ENCODE measurements at places on chromosomes 5 and 9.

DNA sequence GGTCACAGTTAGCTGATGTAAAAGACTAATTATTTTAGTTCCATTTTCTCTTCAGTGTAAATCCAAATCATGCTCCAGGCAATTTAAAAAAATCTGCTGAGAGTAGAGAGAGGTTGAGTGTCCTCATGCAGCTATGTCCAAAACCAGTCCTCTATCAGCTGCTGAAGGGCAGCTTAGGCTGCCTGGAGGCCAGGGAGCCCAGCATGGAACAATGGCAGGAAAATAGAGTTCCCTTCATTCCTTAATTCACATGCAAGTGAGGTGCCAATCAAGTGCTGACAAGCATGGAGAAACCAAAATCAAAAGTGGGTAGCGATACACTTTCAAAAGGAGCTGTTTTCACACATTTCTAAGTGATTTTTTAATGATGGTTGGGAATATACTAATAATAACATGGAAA, 78.3 kb upstream of the POU5F2 start:
- no peak for DNase-seq

DNA sequence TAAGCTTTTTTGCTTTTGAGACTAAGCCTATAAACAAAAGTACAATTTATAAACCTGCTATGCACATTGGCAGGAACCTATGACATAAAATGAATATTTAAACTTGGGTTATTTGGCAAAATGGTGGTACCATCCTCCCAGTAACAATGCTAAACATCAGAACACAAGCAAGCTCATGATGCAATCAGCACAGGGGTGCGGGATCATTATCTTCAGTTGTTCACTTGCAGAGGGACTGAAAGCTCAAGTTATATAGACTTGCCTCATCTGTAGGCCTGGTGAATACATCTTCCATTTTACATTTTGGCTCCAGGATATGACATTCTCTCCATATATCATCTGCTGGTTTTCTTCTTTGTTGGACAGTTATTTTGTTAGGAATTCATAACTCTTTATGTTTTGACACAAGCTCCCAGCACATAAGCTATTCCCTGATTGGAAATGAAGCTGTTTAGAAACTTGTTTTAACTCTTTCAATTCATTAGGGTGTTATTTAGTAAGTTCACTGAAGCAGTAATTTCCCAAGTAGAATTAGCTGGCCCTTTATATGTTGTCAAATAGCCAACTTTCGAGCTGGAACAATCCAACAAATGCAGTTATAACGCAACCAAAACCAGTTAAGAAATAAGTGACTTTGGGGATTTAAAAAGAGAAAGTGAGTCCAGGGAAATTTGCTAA, 124.7 kb upstream of the LIFR start:
- DNase-seq: no peak

GRCh38 chr5:91119981-91120850, 262.9 kb downstream of the ARRDC3 start:
- no peak for DNase-seq

DNA sequence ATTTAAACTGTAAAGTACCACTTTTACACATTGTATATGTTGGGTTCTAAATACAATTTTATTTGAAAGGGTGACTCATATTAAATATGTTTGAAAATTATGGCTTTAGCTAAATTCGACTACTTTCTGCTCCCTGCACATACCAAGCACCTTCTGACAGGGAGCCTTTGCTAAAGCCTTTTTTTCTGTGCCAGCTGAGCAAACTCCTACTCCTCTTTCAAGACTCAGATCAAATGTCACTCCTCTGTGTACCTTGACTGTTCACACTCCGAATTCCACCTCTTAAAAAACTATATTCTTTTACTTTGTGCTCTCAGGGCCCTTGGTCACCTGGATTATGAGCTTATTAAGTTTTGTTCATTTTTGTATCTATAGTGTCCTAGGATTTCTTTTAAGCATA, 6.5 kb upstream of the OXCT1 start:
- no peak for DNase-seq

DNA sequence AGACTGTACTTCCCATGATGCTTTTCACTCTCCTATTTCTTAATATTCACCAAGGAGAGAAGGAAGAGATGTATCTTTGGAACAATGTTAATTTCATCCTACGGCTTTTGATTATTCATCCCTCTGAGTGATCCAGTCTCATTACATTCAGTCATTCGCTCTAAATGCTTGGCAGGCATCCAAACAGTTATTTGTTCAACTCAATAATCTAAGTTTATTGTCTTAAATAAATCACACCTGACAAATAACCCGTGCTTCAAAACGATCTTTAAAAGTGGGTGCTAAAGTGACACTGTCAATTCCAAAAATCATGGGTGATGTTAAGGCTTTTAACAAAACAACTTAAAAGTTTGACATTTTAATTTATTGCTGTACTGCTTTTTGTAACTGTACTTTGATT, 233.1 kb downstream of the RASEF start:
- DNase-seq: no peak

DNA sequence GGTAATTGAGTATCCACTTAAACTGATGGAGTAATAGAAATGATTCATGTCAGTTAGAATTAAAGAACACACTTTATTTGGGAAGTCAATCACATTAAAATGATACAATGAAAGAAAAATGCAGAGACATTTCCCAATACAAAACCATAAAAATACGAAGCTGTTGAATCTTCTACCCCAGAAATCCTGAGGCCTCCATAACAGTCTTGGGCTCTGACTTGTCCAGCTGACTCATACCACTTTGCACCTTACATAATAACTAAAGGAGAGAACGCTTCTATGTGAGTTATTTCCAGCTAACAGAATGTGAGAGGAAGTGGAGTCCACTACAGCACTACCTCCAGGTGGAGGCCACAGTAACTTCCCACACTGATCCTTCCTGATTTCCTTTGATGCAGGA, 305.0 kb downstream of the MRPS30 start:
- no peak for DNase-seq

DNA sequence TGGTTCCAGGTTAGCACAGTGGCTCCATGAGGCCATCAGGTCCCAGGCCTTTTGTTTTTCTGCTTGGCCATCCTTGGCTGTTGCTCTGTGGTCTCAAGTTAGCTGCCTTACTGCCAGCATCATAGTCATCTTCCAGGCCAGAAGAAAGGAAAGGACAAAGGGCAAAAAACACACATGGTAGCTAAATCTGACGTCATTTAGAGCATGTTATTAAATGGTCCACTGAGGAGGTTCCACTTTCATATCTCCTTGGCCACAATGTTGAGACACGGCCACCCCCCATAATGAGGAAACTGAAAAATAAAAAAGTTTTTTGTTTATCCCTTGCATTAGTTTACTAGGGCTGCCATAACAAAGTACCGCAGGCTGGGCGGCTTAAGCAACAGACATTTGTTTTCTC, 106.4 kb upstream of the NIPBL start:
- no peak for DNase-seq

DNA sequence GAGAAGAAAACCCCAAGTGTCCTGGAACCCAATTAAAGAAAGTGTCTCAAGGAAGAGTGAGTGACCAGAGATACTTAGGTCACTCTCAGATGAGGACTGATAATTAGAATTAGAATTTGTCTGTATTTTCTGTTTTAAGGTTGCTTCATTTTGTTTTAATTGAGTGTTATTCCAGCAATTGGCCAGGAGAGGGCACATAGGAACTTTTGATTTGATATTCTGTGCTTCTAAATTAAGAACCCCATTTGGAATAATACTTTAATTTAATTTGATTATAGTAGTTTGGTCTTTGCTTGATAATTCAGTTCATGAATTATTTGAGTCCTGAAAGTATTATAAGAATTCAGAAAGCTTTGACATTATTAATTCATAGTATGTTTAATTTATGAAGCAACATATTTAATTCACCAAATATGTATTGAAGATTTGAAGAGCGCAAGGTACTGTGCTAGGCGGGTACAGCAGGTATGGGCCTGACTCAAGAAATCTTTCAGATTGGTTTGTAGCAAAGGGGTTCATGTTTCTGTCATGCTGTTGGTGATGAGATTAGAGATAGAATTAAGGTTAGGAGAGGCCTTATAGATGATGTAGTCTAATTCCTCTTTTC, 4.9 kb downstream of the MRPL22 start:
- DNase-seq: no peak

- DNase-seq: no peak
These were observed 545.9 kb downstream of the RAB3C start for GRCh38 chr5:59128646-59129290.

GRCh38 chr5:132895719-132896305, 22.3 kb downstream of the LEAP2 start:
- DNase-seq: no peak

Data from activated CD4-positive, alpha-beta T cell treated with anti-CD3 and anti-CD28 coated beads, Interleukin-2, amount 50 U/mL, for 48 hours (primary cell).